Hippocampal formation (tissue), 2 donors: ENCODE measurements at places on chromosomes 12 and 14.

DNA sequence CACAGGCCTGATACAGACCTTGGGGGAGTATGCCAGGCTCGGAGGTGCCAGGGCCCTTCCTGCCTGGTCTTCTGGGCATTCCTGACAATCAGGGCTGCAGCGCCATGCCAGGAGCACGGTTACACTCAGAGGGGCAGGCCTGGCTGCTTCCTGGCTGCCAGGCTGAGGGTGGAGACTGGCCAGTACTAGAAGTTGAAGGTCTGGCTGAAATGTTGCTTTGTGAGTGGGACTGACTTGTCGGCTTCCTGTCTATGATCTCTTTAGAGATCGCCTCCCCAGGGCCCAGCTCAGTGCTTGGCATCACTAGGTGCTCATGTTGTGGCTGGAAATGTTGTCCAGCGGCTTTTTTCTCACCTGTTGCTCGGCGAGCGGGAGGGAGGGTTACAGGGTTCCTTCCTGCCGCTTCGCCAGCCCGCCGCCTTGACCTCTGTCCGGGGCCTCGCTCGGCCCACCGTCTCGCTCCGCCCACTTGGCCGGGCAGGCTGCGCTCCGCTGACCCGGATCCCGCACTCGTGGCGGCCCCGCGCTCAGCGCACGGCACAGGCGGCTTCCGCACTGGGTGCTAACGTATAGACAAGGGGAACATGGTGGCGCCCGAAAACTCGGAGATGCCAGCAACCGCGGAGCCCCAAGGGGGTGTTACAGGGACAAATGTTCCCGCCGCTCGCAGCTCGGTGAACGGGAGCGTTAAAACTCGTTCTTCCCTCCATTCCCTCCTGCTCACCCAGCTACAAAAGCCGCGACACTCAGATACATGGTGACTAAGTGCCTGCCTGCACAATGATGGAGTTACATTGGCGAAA is 32.6 kb downstream of the PAPLN start:
- DNase-seq = no peak

GRCh38 chr12:107126796-107127481 is 33.6 kb upstream of the CRY1 start:
- DNase-seq = no peak

- DNase-seq = no peak
These were observed 294.2 kb downstream of the MED13L start for GRCh38 chr12:115983226-115983798.

DNA sequence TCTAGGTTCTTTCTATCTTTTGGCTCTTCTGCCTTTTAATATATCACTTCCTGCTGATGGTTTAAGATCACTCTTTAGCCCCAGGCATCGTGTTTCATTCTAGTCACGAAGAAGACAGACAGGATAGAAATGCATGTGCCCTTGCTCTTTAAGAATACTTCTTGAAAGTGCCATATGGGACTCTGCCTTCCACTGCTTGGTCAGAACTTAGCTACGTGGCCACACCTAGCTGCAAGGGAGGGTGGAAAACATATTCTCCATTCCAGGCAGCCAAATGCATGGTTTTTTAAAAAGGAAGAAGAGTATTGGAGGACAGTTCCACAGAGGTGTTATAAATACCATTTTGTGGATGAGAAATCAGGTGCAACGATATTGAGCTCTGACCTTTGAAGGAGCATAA is 143.3 kb downstream of the KLRB1 start:
- DNase-seq = no peak

GRCh38 chr12:124354400-124354799 is 59.5 kb downstream of the RFLNA start:
- no peak for DNase-seq
